ENCODE measurements at places on chromosomes 12 and 14.

- no peak for DNase-seq
These were observed 129.9 kb downstream of the CRACR2A start for GRCh38 chr12:3622822-3623690.

GRCh38 chr12:118359541-118359915 lies 13.2 kb downstream of the TAOK3 start:
- no peak for DNase-seq

DNA sequence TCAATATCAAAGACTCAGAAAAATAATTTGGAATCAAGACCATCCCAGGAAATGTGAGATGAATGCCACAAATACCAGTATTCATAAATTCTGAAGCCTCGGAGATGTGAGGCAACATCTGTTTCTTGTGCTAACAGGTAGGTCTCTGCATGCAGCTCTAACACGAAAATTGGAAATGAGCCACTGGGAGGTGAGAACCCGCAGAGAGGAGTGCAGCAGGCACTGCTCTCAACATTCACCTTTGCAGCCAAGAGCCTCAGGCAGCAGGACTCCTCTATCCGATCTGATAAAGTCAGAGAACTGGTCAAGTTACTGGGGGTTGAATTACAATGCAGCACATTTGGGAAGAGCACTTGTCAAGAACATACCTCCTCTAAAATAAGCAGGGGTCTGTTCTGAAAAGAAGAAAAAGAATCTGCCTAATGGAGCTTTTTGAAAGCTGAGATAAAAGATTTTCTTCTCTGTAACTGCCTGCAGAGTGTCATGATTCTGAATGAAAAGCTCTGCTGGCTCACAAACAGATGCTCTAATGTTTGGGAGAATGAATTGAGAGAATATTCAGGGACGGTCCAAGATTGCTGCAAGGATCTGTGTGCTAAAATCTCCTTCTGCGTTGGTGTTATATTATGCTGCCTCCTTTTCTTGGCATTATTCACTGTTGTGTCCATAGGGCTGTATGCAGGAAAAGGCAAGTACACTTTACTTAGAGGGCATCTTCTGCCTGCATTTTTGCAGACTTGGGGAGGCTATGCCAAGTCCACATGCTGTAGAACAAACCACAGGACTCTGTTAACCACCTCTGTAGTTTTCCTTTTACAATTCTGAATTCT lies 209.6 kb upstream of the KRR1 start:
- DNase-seq: no peak

- DNase-seq: no peak
These were observed at the start of gene SPATS2 for GRCh38 chr12:49367381-49368239. SPATS2 (plus strand) TSS chr12:49367462; CDS start chr12:49461013, 93,551 bp downstream.

GRCh38 chr12:21129906-21130305 lies 1.1 kb upstream of the SLCO1B1 start:
- no peak for DNase-seq

GRCh38 chr12:47602949-47603558 lies 102.8 kb downstream of the RPAP3 start:
- no peak for DNase-seq

DNA sequence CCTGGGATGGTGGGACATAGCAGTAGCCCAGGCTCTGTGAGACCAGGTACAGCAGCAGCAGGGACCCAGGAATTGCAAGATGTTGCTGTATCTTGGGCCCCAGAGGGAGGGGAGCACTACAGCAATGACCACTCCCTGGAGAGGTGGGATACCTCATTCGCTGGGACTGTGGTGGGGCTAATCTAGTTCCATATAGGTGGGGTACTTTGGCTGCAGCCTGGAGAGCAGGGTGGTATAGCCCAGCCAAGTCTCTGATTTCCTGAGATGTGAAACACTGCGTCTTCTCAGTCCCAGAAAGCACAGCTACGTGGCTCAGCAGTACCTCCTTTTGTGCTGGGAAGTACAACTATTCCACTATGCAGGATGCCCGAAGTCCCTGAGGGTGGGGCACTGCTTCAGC lies 163.7 kb upstream of the ARHGAP5 start:
- no peak for DNase-seq

DNA sequence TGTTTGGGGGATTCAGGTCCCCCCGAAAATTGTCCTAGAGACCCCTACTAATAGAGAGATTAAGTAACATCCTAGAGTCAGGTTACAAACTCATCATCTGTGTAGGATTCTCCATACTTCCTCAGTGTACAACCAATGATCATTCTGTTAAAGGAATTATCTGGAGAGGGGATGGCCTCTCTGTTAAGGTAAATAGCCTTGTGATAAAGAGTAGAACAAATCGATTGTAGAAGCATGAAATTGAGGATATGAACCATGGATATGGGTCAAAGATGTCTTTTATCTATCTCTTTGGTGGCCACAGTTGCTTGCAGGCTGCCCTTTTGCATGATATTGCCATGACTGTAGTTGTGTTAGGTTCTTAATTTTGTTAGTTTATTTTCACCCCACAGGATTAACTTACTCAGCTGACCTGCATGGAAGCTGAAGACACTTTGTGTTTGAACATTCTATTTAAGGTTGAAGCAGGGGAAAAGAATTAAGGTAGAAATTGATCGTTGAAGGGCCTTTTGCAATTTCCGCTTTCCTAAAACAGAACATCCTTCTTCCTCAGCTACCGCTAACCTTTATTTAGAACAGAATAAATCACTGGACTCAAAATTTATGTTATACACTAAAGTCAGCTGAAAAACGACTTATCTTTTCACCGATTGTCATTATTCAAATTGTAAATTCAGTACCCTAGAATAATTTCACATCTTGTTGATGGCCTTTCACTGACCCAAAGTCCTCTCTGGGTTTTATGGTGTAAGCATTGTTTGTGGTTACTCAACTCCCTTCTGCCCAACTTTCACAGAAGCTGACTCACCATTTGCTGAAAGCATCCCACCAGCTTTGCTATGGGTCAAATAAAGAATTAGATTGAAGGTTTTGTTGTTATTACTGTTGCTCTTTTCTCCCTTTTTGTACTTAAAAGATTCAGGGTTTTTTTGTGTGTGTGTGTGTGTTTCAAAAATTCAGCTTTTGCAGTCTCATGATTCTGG lies 52.3 kb downstream of the IRAK3 start:
- no peak for DNase-seq

DNA sequence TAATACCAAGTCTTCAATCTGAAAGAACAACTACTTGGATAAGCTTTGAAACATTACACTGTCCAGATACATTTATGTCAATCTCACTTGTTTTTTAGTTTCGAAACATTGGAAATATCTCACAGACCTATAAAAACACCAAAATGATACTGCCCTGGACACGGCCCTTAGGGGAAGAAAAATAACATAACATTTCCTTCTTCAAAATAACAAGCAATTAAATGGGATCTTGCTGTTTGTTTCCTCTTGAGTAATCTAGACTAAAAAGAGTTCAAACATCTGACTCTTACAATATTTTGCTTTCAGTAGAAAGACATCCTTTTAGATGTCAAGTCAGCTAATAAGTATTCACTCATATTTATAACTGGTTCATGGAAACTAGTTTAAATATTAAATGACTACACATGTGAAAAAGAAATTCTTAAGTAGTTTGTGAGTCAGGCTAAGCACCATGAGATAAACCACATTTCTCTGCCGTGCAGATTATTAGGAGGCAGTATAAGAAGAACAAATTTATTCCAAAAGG lies 87.5 kb downstream of the EPS8 start:
- DNase-seq: no peak

DNA sequence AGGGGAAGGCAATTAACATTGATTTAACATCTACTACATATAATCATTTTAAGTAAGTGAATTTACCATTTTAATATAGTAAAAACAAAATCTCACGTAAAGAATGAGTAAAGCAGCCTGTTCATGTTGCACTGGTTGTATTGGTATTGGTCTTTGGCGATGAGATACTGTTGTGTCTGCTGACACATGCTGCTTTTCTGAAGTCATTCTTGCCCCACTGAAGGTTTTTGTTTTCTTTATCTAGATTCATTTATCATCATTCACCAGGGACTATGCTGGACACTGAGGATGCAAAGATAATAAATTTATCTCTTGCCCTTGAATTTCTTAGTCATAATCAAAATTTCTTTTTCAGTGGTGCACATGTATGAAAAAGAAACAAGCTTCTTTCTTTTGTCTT lies 246.2 kb upstream of the NPAS3 start:
- no peak for DNase-seq

All from T-helper 9 cell (primary cell).